ENCODE measurements at places on chromosomes 4 and X. TPM values are rescaled to one million over a fixed set of nuclear protein-coding genes. Genes with fewer than 3 reads are reported as not detected.

Gene MAGEA11
- not detected for total RNA-seq

Gene SMIM10L2A
- 4.1 TPM for total RNA-seq

Gene CSAG3
- not detected for total RNA-seq

Gene CT45A3
- total RNA-seq: not detected

Gene NPY2R
- not detected for total RNA-seq

Gene SLC9A6
- 15.4 TPM for total RNA-seq

Gene HCFC1
- total RNA-seq: 75.9 TPM

Gene PRKG2
- 1.5 TPM for total RNA-seq

Gene GCNA
- total RNA-seq: 2.8 TPM

Gene USP17L24
- not detected for total RNA-seq

Gene GIMD1
- not detected for total RNA-seq

Gene MAGEB4
- total RNA-seq: not detected

Gene BTK
- total RNA-seq: not detected

Gene KIAA1210
- total RNA-seq: not detected

Gene TMEM35A
- total RNA-seq: not detected

Gene GC
- total RNA-seq: not detected

Gene HSFX4
- not detected for total RNA-seq

Gene TLR3
- 1.5 TPM for total RNA-seq

Gene ADH7
- total RNA-seq: not detected
